ENCODE measurements at places on chromosomes 13 and 19.

DNA sequence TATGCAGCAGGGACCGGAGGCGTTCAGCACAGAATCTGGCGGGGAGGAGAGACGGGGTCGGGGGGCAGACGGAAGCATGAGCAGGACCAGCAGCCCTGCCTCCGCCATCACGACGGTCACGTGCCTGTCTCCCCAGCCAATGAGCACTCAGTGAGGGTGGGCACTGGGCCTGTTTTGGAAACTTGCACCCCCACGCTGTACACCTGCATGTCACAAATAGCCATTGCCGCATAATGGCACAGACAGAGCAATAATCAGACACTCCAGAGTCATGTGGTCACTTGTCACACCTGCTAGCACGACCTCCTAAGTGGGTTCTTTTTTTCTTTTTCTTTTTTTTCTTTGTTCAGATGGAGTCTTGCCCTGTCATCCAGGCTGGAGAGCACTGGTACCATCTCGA, 8.8 kb downstream of the ERCC2 start:
- no peak for DNase-seq

- no peak for DNase-seq
Observed at GRCh38 chr19:459724-460511, 915 bp downstream of the SHC2 start.

DNA sequence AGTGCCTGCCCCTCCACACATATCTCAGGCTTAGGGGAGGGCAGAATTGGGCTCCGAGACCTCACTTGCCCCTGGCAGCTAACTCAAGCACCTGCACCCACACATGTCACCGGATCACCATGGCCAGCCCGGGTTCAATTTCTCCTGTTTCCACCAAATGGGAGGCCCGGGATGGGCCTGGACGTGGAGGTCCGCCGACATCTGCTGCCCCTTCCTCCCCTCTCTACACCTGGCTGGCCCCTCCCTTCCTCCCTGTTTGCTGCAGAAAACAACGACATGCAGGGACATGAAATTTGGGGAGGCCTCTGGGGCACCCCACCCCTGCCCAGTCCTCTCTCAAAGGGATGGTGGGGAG, 1.3 kb downstream of the PRKD2 start:
- no peak for DNase-seq

DNA sequence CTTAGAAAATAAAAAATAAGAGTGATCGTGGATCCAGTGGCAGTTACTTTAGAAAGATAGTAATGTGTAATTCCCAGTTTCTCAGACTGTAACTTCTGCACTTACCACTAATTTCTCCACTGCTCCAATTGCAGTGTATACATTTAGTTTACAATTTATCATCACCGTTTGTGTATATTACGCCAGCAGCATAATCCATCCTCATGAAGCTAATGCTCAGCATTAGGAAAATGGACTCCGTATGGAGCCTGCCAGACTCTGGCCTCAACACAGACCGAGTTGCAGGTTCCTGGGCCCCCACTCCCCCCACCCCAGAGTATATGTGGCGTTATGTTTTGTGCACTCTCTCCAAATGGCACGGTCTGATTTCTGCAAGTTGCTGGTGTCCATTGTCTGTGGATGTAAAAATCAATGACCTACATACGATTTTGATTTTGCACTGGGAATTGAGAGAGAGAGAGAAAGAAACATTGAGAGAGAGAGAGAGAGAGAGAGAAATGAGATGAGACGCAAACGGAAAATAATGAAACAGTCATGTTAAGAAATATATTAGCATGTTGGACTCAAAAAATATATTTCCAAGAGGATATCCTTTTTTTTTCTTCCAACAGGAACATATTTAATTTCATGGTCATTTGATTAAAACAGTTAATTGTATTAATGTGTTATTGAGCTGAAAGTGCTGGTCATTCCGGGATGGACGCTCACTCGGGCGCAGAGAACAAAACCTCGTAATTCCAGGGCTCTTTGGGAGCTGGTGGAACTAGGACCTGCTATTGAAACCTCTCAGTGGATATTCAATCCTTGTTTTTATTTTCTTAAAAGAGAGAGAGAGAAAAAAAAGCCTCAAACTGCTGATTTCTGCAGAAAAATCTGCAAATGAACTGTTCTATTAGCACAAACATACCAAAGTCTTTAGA, 278.8 kb downstream of the TSHZ3 start:
- no peak for DNase-seq

DNA sequence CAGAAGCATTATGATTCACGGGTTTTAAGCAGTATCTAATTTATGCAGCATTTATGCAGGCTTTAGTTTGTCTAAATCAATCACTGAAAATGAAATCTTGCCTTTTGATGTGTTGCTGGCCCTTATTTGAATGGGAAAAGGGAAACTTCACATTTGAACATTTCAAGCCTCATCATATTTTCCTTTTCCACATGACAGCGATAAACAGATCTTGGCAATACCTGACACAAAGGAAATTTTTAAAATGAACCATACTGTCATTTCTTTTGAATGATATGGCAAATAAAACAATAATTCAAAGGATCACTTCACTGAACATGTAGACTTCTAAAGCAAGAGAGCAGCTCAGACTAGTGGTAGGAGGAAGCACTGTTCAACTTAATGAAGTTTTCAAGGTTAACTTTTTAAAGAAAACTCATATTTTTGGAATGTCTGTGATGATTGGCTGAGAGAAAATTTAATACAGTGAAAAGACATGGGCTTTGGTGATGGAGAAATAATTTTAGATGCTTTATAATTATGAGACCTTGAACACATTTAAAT, 198.1 kb downstream of the OXGR1 start:
- peak; percentile 43 for DNase-seq

DNA sequence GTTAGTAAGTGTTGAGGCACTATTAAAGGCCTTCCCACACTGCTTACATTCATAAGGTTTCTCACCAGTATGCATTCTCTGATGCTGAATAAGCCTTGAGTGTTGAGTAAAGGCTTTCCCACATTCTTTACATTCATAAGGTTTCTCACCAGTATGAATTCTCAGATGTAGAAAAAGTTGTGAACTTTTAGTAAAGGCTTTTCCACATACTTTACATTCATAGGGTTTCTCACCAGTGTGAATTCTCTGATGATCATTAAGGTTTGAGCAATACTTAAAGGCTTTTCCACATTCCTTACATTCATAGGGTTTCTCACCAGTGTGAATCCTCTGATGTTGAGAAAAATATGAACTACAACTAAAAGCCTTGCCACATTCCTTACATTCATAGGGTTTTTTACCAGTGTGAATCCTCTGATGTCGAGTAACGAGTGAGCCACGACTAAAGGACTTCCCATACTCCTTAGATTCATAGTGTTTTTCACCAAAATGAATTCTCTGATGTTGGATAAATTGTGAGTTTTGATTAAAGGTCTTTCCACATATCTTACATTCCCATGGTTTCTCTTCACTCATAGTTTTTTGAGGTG, 24.2 kb downstream of the ZNF829 start:
- DNase-seq: no peak

GRCh38 chr13:87903553-87903952, 232.4 kb downstream of the SLITRK5 start:
- DNase-seq: no peak

- no peak for DNase-seq
Observed at GRCh38 chr19:2495130-2495641, 19.3 kb downstream of the GADD45B start.

DNA sequence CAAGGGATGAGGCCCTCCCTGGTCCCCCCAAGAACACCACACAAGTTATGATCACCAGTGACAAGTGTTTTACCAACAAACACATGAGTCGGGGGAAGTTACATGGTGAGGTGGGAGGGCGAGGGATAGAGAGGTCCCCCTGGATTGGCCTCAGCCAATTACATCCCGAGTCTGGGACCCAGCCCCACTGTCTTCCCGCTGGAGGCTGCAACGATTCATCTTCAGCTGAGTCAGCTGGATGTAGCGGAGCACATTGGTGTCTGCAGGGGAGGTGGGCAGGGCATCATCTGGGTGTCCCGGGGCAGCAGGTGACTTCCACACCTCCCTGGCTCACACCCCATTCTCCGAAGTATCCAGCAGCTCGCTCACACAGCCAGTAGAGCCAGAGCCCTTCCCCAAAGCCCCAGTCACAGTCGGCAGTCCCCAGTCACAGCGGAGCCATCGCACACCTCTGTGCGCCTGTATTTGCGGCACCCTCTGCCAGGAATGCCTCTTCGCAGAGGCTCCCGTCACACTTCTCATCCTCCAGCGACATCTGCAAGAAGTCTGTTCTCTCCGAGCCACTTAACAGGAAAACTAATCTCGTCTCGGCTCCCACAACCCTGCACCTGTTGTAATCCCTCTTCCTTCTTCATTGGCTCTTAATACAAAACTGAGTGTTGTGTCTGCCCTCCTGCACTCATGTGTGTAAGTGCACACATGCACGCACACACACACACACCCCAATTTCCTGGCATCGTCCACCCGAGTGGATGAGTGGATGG, 2.0 kb downstream of the TTC9B start:
- no peak for DNase-seq

DNA sequence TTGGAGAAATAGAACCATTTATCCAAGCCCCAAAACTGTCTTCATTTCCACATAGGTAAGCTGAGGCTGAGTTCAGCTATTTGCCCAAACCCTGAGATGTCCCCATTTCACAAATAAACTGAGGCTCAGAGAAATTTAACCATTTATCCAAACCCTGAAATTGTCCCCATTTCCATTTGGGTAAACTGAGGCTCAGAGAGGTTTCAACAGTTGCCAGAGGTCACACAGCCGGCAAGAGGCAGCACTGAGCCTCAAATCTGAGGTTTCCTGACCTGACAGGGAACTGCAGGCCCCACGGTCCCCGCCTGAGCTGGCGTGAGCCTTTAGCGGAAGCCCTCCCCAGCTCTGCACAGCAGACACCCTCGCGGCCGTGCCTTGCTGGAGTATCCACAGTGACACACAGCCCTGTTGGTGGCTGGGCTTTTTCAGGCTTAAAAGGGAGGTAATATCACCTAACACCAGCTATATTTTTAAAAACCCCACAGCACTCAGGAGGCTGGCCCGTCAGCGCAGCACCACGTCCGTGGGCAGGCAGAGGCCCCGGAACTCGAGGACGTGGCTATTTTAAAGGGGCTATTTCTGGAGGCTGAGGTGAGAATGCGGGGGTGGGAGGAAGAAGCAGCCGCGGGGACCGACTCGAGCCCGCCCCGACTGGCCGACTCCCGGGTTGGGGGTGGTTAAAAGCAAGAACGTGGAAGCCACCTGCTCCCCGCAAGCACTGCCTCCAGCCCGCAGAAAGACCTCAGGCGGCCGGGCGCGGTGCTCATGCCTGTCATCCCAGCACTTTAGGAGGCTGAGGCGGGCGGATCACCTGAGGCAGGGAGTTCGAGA, 18.5 kb downstream of the PTPRS start:
- peak; percentile 18 for DNase-seq

DNA sequence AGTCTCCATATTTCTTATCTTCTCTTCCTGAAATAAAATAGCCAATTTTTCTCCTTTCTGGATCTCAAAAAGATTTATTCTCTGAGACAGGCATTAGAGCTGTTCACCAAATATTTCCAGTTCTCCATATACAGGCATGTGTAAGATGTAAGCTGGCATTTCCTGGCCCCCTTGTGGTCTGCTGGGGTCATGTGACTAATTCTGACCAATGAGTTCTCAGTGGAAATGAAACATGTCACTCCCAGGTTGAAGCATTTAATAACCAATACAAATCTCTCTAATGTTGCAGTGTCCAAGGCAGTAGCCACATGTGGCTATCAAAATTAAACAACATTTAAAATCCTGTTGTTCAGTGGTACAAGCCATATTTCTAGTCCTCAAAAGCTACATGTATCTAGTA, 14.8 kb upstream of the CACNA1A start:
- DNase-seq: no peak

DNA sequence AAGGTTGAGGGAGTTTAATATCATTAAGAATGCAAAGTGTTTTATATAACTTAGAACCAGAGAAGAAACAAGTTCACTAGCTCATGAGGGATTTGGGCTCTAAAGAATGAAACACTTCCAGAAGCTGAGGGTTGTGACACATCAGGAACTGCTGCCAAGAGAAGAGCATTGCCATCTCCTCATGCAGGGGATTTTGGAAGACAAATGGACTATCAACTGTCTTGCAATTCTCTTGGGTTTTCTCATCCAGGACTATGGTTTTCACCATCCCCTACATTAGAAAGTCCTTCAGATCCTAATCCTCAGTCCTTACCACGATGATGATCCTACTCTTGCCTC, 59.7 kb upstream of the KL start:
- DNase-seq: no peak

- no peak for DNase-seq
Observed at GRCh38 chr13:24863748-24864540, 100.0 kb downstream of the RNF17 start.

Data from Kasumi-1 (cell line).